ENCODE measurements at places on chromosomes 2 and 18. TPM values are rescaled to one million over a fixed set of nuclear protein-coding genes. Genes with fewer than 3 reads are reported as not detected.

The ANKRD23 gene
- 4.4 TPM for total RNA-seq

The SPC25 gene
- total RNA-seq = 4.1 TPM

The ERICH2 gene
- total RNA-seq = 2.6 TPM

The NMS gene
- total RNA-seq = not detected

The BBS5 gene
- total RNA-seq = 9.7 TPM

DNA sequence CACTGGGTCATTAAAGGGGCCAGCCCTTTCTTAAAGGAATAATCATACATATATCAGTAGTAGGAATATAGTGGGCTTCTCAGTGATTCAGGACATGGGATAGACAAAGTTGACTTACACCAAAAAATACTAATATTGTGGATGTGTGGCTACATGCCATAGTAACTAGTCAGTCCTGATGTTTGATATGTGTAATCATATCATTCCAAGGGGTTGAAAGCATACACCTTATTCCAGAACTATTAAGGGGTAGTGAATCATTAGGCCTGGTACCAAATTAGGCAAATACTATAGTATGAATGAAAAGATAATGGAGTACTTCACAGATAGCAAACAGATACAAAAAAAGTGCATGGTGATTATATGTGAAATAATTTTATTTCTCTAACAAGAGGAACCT is 814.9 kb upstream of the NRXN1 start:
- DNase-seq = no peak
- no peaks in the 10 kb centered on the region for H3K36me3 ChIP-seq
- H3K4me3 ChIP-seq = no peak overlapping the region
- no peaks in the 10 kb centered on the region for H3K27me3 ChIP-seq
- no peaks in the 10 kb centered on the region for H3K4me1 ChIP-seq
- no peak overlapping the region for H3K27ac ChIP-seq

GRCh38 chr2:64251497-64252250 is 107.5 kb upstream of the PELI1 start:
- H3K36me3 ChIP-seq = no peaks in the 10 kb centered on the region
- no peaks in the 10 kb centered on the region for H3K27me3 ChIP-seq
- no peak overlapping the region for H3K4me3 ChIP-seq
- DNase-seq = no peak

DNA sequence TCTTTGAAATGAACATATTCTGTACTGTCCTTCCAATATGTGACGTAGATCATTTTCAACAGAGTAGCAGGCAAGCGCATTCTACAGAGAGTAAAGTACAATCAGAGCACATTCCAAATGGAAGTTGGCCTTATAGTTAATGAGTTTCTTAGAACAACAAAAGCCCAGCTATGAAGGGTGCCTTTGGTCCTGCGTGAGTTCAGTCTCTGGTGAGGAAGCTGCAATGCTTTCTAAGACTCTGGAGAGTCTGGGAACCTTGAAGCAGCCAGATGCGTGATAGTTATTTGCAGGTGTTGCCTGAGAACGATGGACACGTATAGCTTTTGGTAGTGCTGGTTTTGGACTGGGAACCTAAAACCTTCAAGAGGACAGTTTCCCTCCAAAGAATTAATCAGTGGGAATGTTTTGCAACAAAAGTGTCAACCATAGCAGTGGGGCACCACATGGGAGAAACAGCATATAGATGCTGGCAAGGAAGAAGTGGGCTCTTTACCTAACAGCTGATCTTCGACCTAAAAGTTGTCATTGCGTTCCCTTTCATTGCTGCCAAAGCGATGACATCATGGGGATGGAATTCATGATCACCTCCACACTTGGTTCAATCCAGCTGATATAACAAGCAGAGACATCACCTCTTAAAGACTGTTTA is 9.3 kb upstream of the SNORC start:
- no peak for DNase-seq
- peaks cover 21% of the 10 kb centered on the region for H3K36me3 ChIP-seq
- peaks cover 25% of the 10 kb centered on the region for H3K4me1 ChIP-seq
- H3K4me3 ChIP-seq = no peak overlapping the region
- H3K27ac ChIP-seq = no peak overlapping the region
- no peaks in the 10 kb centered on the region for H3K27me3 ChIP-seq

DNA sequence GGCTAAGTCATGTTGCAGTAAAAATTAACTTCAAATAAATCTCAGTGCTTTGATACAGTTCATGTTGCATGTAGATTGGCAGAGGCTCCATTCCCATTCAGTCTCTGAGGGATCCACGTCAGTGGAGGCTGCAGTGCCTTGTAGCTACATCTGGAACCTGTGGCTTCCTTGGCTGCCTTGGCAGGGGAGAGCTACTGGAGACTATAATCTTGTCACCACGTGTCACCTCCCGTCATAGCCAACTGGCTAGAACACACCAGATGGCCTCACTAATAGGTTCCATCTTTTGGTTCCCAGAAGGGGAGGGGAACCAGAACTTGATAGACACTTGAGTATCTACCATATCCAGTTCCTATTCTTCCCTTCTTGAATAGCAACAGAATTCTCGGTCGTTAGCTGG is 28.4 kb downstream of the E2F6 start:
- DNase-seq = no peak
- peaks cover 21% of the 10 kb centered on the region for H3K36me3 ChIP-seq
- H3K4me1 ChIP-seq = no peaks in the 10 kb centered on the region
- no peak overlapping the region for H3K27ac ChIP-seq
- H3K27me3 ChIP-seq = no peaks in the 10 kb centered on the region
- H3K4me3 ChIP-seq = no peak overlapping the region

DNA sequence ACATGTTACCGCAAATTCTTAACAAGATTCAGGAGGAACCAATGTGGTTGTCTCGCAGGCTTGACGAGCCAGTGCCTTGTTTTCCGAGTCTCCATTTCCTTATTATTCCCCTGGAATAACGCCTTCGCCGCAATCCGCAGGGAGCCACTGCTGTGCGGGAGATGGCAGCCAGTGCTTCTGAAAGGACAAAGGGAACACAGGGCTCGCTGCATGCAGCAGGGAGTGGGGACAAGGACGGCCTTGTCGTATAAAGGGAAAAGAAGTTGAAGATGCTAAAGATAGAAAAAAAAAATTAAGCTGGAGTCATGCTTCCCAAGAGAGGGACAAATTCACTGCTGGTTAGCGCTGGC is 221.4 kb downstream of the NDUFA10 start:
- H3K4me3 ChIP-seq = no peak overlapping the region
- H3K27me3 ChIP-seq = peaks cover 35% of the 10 kb centered on the region
- no peak overlapping the region for H3K27ac ChIP-seq
- H3K36me3 ChIP-seq = no peaks in the 10 kb centered on the region
- DNase-seq = no peak

- DNase-seq = no peak
- no peaks in the 10 kb centered on the region for H3K4me1 ChIP-seq
- H3K36me3 ChIP-seq = no peaks in the 10 kb centered on the region
These were observed 298.9 kb downstream of the EIPR1 start for GRCh38 chr2:3078684-3079083.

All from chondrocyte (in vitro differentiated cells).